Anterior cingulate cortex (tissue), 58 donors: ENCODE measurements at places on chromosomes 13 and 19.

DNA sequence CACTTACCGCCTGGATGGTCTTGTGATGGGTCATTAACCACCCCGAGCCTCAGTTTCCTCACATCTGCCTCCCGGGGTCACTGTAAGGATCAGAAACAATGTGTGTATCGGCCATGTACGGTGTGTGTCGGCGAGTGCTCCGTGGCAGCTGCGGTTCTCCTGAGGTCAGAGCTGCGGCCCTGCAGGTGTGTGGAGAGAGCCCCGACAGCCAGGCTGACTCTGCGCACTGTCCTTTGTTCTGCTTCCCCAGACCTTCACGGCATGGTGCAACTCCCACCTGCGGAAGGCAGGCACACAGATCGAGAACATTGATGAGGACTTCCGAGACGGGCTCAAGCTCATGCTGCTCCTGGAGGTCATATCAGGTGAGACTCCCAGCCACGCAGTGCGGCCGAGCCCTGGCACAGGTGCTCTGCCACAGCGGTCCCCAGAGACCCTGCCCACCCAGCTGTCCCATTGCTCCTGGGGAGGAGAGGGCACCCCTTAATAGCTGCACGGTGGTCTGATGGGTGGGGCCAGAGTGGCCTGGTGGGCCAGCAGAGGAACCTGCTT, 43.8 kb downstream of the CAPN12 start:
- no peak for DNase-seq

GRCh38 chr19:13240312-13241022, 90.3 kb downstream of the IER2 start:
- no peak for DNase-seq

GRCh38 chr13:105200181-105200580, 1335.3 kb downstream of the EFNB2 start:
- no peak for DNase-seq

GRCh38 chr19:31018936-31019335, 330.3 kb downstream of the TSHZ3 start:
- no peak for DNase-seq

DNA sequence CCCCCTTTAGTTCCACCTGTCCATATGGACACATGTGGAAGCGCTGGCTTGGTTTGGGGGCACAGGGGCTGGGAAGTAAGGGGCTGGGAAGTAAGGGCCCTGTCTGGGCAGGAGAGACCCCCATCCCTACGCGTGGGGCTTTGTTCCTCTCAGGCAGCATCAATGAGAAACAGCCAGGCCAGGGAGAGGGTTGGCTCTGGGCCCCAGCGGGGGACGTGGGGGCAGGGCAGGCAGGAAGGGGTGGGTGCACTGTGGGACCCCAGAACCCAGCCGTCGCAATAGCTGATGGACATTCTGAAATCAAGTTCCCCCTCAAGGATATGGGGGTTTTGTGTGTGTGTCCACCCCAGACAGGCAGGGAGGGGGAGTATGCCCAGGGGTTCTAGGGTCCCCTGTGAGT, 1.2 kb downstream of the NCAN start:
- no peak for DNase-seq

- DNase-seq: no peak
Measured at GRCh38 chr13:22154041-22154440, 483.2 kb downstream of the FGF9 start.

GRCh38 chr13:47092202-47092601, 195.3 kb upstream of the HTR2A start:
- no peak for DNase-seq
